Activated CD4-positive, alpha-beta T cell treated with anti-CD3 and anti-CD28 coated beads, Interleukin-2, amount 10 ng/mL, durations not matched to agents 7 days and 5 days (primary cell): ENCODE measurements at places on chromosomes 13 and 19. TPM values are rescaled to one million over a fixed set of nuclear protein-coding genes. Genes with fewer than 3 reads are reported as not detected.

RFPL4A gene
- not detected for total RNA-seq

C19orf18 gene
- total RNA-seq, result 0.37 TPM

SOX1 gene
- total RNA-seq, result not detected

IRGC gene
- not detected for total RNA-seq

HPN gene
- not detected for total RNA-seq
